ENCODE measurements at places on chromosomes 5 and 9.

DNA sequence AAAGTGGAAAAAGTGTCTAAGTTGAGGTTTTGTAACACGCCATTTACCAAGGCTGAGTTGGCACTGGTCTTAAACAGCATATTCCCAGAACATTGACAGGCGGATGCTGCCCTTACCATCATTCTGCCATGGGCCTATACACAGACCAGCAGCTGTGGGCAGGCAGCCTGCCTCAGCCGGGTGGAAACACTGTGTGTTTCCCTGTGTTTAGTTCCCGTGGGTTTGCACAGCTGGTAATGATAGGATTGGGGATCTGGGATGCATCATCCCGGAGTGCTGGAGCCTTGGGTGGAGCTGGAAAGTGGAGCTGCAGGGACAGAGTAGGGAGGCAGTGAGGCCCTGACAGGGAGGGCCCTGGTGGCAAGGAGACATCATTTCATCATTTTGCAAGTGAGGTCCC is 5.5 kb upstream of the FGD3 start:
- DNase-seq: no peak

DNA sequence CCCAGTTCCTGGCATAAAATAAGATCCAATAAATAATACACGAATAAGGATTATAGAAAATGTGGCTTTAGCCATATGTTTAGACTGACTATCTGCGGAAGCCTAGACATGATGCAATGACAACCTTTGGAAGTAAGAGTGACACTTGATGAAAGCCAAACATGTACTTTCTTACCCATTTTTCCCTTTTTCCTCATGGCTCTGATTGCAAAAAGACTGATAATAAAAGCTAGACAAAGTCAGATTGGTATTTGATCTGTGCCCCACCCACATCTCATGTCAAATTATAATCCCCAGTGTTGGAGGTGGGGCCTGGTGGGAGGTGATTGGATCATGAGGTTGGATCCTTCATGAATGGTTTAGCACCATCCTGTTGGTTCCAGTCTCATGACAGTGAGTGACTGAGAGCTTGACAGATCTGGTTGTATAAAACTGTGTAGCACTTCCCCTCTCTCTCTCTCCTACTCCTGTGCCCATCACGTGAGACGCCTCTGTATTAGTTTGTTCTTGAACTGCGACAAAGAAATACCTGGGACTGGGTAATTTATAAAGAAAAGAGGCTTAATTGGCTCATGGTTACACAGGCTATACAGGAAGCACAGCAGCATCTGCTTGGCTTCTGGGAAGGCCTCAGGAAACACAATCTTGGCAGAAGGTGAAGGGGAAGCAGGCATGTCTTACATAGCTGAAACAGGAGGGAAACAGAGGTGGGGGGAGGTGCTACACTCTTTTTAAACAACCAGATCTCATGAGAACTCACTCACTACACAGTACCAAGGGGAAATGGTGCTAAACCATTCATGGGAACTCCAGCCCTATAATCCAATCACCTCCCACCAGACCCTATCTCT is 243.4 kb upstream of the PIK3R1 start:
- DNase-seq: no peak

DNA sequence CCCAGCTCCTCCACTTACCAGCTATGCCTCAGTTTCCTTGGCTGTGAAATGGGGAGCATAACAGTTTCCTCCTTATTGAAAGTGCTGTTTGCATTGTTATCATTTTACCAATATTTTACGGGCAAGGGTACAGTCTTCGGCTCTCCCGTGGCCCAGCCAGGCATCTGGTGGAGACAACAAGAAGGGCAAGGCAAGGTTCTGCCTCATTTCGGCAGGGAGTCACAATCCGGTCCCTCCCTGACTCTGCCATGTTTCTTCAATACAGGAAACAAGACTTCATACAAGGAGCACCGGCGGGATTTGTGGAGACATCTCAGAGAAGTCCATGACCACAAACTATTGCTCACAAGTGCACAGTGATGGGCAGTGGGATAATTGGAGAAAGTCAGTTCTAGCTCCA is 174.0 kb downstream of the FGF18 start:
- no peak for DNase-seq

- no peak for DNase-seq
Measured at GRCh38 chr5:122392824-122393223, 80.8 kb downstream of the SNCAIP start.

DNA sequence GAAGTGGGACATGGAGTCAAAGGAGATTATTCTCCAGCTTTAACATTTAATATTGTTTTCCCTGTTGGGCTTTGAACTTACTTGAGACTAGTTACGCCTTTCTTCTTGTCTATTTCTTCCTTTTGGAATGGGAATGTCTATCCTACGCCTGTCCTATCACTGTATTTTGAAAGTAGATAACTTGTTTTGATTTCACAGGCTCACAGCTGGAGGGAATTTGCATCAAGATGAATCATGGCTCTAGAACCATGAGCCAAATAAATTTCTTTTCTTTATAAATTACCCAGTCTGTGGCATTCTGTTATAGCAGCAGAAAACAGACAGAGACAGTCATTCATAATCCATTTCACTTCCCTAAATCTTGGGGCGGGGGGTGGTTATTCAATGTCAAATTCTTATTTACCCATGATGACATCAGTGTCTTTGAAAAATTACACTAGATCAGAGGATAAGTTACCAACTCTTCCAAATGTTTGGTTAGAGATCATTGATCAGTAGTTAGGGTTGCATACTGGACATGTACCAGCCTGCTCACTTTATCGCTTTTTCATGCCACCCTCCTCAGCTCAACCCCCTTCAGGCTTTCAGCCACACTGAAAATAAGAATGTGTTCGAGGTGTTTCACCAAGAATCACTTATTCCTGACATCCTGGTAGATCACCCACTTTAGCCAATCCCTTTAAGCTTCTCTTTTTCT is 419.6 kb upstream of the PIK3R1 start:
- no peak for DNase-seq

All from sigmoid colon (tissue), 7 donors.